ENCODE measurements at places on chromosomes 11 and 22. TPM values are rescaled to one million over a fixed set of nuclear protein-coding genes. Genes with fewer than 3 reads are reported as not detected.
A peak's percentile ranks its signal among the peaks of the same experiment; 100 is the strongest.

OR51B5 gene
- total RNA-seq = not detected

MPPED2 gene
- not detected for total RNA-seq

DNA sequence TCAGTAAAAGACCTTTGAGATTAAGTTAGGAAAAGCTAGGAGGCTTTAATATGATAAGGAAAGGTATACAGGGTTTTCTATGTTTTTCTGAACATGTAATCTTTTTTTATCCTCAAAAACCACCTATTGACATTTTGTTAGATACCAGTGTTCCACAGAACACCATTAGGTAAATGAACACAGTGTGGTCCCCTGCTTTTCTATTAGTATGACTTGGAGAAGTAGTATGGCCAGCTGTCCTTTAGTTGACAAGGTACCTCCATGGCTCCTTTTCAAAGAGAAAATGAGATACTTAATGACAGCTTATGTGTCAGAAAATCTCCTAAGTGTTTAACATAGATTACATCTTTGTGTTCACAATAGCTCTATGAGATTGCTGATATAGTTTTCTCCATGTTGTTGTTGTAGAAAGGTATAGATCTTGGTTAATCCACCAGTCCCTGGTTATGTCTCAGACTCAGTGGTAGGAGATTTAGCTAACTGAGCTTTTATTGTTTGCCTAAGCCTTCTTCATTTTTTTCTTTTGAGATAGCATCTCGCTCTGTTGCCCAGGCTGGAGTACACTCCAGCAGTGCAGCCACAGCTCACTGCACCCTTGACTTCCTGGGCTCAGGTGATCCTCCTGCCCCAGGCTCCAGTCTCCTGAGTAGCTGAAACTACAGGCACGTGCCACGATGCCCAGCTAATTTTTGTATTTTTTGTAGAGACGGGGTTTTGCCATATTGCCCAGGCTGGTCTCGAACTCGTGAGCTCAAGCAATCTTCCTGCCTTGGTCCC lies 46.0 kb downstream of the STIM1 start:
- no peak overlapping the region for H3K27ac ChIP-seq
- H3K27me3 ChIP-seq = peaks cover 1% of the 10 kb centered on the region
- DNase-seq = no peak
- no peak overlapping the region for H3K4me3 ChIP-seq

AIFM3 gene
- total RNA-seq = not detected

DNA sequence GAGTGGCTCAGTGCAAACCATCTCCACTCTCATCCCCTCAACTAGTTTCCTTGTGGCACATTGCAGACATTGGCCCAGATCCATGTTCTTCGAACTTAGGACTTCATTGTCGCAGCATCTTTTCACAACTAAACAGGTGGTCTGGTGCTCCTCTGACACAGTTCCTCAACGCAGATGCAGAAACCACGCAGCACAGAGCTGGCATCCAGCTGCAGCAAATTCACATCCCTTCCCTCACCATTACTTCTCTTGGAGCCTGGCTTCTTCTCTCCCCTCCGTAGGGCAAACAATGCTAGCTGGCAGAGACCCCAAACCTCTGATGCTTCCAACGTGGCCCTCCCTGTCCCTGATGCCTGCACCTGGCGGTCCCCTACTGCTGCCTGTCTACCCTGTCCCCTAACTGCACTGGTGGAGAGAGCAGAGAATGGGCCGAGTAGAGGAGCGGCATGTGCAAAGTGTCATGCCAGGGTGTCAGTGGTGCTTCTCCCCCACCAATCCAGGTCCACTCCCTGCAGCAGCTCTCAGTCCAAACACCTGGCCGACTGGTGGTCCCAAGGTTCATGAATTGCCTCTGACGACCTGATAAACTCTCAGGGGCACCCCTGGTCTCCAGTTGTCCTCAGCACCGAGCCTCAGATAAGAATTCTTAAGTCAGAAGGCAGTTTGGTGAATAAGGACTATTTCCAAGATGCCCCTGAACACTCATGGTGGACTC lies 18.1 kb downstream of the TMPRSS13 start:
- DNase-seq = no peak
- H3K27ac ChIP-seq = no peak overlapping the region
- H3K4me3 ChIP-seq = no peak overlapping the region
- H3K4me1 ChIP-seq = peaks cover 11% of the 10 kb centered on the region

GRCh38 chr11:34540870-34541269 lies 27.3 kb upstream of the ELF5 start:
- DNase-seq = no peak
- no peak overlapping the region for H3K4me3 ChIP-seq
- H3K27me3 ChIP-seq = peaks cover 47% of the 10 kb centered on the region
- H3K27ac ChIP-seq = no peak overlapping the region
- no peaks in the 10 kb centered on the region for H3K36me3 ChIP-seq
- H3K4me1 ChIP-seq = no peaks in the 10 kb centered on the region

- no peak overlapping the region for H3K27ac ChIP-seq
- peaks cover 42% of the 10 kb centered on the region for H3K27me3 ChIP-seq
- no peaks in the 10 kb centered on the region for H3K4me1 ChIP-seq
- DNase-seq = no peak
These were observed 59.2 kb upstream of the USP47 start for GRCh38 chr11:11782532-11783110.

- H3K4me1 ChIP-seq = peaks cover 10% of the 10 kb centered on the region
- H3K4me3 ChIP-seq = no peak overlapping the region
- H3K27ac ChIP-seq = no peak overlapping the region
- H3K36me3 ChIP-seq = peaks cover 25% of the 10 kb centered on the region
These were observed 15.7 kb downstream of the NUP50 start for GRCh38 chr22:45179276-45180049.

- H3K27me3 ChIP-seq = peaks cover 33% of the 10 kb centered on the region
- H3K4me3 ChIP-seq = no peak overlapping the region
- H3K27ac ChIP-seq = no peak overlapping the region
- H3K4me1 ChIP-seq = peaks cover 7% of the 10 kb centered on the region
These were observed 5.8 kb upstream of the NECTIN1 start for GRCh38 chr11:119734788-119735187.

DNA sequence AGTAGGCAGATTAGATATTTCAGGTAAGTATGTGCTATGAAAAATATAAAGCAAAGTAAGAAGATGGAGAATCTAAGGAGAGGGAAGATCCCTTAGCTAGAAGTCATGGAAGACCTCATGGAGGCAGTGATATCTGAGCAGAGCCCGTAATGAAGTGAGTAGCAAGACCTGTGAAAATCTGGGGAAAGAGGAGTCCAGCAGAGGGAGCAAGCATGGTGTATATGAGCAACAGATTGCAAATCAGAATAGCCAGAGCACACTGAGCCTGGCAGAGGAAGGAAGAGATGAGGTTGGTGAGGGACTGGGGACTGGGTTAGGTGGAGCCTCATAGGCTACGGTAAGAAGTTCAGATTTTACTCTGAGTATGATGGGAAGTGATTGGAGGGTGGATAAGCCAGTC lies 9.4 kb downstream of the LHFPL7 start:
- H3K27ac ChIP-seq = no peak overlapping the region
- H3K27me3 ChIP-seq = peaks cover 7% of the 10 kb centered on the region
- DNase-seq = peak; percentile 22
- H3K4me3 ChIP-seq = no peak overlapping the region
- no peaks in the 10 kb centered on the region for H3K4me1 ChIP-seq

BCO2 gene
- 1.3 TPM for total RNA-seq

VWCE gene
- total RNA-seq = 0.38 TPM

GRCh38 chr22:43238526-43239006 lies 51.6 kb upstream of the TTLL12 start:
- H3K27ac ChIP-seq = no peak overlapping the region
- peaks cover 41% of the 10 kb centered on the region for H3K27me3 ChIP-seq
- DNase-seq = no peak
- H3K4me3 ChIP-seq = no peak overlapping the region

SIK3 gene
- 23.3 TPM for total RNA-seq

DNA sequence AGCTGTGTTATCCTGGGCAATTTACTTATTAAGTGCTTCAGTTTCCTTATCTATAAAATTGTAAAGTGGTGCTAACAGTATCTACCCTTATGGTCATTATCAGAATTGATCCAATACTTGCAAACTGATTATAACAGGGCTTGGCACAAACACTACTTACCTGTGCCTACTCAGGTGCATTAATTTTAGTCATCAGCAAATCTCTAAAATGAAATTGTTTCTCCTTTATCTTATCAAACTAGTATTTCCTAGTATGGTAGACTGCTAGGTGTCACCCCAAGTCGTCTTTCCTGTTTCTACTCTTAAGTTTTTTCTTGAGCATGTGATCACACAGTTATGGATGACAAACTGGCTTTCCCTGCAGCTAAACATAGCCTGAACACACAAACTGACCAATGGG lies 4.3 kb upstream of the SLC25A17 start:
- peaks cover 13% of the 10 kb centered on the region for H3K4me1 ChIP-seq
- DNase-seq = no peak
- H3K27me3 ChIP-seq = 0 out of 2 replicates have a peak, but pooled peaks cover 3% of the 10 kb centered on the region
- no peak overlapping the region for H3K27ac ChIP-seq
- no peak overlapping the region for H3K4me3 ChIP-seq

GRCh38 chr11:689625-690024 lies 5.4 kb downstream of the DEAF1 start:
- H3K27me3 ChIP-seq = peaks cover 3% of the 10 kb centered on the region
- no peak for DNase-seq
- H3K27ac ChIP-seq = no peak overlapping the region
- no peak overlapping the region for H3K4me3 ChIP-seq
- H3K36me3 ChIP-seq = peaks cover 26% of the 10 kb centered on the region

DNA sequence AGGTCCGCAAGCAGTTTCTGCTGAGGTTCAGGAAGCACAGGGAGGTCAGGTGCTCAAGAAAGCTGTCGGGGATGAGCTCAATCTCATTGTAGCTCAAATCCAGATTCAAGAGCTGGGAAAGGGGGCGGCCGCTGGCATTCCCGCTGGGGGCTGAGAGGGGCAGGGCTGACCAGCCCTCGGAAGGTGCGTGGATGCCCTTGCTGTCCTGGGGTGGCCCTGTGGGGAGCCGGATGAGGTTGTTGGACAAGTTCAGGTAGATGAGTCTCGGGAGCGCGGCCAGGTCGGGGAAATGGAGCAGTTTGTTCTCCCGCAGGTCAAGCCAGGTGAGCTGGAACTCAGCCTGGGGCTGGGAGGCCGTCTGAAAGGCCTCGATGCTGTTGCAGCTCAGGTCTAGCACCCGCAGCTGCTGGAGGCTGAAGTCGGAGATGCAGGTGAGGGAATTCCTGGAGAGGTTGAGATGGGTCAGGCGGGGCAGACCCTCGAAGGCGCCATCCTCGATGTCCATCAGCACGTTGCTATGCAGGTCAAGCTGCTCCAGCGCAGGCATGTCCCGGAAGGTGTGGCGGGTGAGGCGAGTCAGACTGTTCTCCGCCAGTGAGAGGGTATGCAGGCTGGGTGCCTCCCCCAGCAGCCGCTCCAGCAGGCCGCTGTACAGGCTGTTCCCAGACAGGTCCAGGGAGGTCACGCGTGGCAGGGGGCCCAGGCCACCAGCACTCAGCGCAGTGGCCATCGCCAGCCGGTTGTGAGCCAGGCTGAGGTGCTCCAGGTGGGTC lies 9.8 kb downstream of the LRRC32 start:
- H3K36me3 ChIP-seq = no peaks in the 10 kb centered on the region
- no peaks in the 10 kb centered on the region for H3K4me1 ChIP-seq

EML3 gene
- 39.6 TPM for total RNA-seq

- H3K27ac ChIP-seq = no peak overlapping the region
- H3K4me3 ChIP-seq = no peak overlapping the region
- no peaks in the 10 kb centered on the region for H3K36me3 ChIP-seq
- H3K4me1 ChIP-seq = no peaks in the 10 kb centered on the region
- no peak for DNase-seq
- H3K27me3 ChIP-seq = peaks cover 13% of the 10 kb centered on the region
These were observed 3.0 kb downstream of the ASCL2 start for GRCh38 chr11:2267306-2267850.

CNGA4 gene
- not detected for total RNA-seq

DNA sequence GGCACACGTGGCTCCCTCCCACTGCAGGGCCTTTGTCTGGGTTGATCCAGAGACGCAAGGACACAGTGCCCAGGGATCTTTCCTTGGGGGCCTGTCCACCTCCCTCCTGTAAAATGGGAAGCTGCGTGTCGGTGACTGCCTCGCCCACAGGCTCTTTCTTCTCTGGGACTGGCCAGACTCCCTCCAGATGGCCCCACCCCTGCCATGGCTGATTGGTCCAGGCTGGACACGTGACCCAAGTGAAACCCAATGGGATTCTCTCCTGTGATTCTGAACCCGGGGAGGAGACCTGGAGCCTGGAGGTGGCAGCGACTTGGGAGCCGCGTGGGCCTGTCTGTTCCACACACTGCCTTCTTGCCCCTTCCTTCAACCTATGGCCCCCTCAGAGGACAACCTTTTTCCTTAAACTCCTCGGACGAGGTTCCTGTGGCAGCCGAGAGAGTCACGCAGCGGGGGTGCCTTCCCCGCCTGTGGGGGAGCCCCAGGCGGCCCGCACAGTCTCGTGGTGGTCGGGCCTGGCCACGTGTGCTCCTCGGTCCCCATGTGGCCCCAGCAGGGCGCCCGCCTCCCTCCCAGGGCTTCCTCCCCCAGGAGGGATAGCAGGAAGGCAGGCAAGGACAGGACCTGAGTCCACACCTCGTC lies 12.4 kb upstream of the MPPED1 start:
- peaks cover 24% of the 10 kb centered on the region for H3K27me3 ChIP-seq
- no peak overlapping the region for H3K4me3 ChIP-seq
- H3K4me1 ChIP-seq = no peaks in the 10 kb centered on the region

SLC22A12 gene
- total RNA-seq = not detected

DNA sequence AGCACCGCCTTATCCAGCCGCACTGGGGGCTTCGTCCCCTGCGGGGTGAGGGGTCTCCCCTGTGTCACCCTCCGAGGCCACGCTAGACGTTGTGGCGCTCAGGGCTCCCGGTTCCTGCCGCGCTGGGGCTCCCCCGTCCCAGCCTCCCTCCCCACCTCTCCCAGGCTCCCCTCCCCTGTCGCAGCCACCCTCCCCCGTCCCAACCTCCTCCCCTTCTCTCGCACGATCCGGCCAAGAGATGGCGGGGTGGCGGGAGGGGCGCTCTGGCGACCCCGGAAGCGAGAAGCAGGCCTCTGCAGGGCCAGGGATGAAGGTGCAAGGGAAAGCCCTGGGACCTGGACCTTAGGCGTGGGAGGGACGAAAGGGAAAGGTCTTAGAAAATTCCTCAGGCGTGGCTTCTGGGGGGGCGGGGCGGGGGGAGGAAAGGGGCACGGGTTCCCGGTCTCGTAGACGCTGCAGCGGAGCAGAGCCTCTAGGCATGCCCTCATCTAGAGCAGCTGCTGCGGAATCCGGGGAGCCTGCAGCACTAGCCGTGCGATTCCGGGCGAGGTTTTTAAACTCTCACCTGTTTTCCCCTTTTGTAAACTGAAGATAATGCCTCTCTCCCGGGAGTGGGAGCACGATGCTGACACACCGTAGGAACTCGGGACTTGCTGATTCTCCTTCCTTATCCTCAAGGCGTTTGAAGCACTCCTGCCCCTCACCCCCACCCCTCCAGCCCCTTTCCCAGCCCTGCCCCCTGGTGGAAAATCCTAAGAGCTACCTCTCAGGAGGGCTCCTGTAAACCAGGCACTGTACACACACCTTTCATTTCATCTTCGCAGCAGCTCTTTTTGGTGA lies 14.4 kb downstream of the KCNJ5 start:
- peaks cover 8% of the 10 kb centered on the region for H3K27me3 ChIP-seq
- H3K4me3 ChIP-seq = peak overlapping the region; percentile 82
- no peaks in the 10 kb centered on the region for H3K36me3 ChIP-seq

COMMD9 gene
- total RNA-seq = 75.5 TPM

SLC15A3 gene
- total RNA-seq = 3.6 TPM

MIAT gene
- 0.72 TPM for total RNA-seq

All from HFFc6 (cell line).